ENCODE measurements at places on chromosomes 1 and 21. TPM values are rescaled to one million over a fixed set of nuclear protein-coding genes. Genes with fewer than 3 reads are reported as not detected.

GRCh38 chr1:96730574-96731298 lies 9.2 kb downstream of the PTBP2 start:
- peaks cover 24% of the 10 kb centered on the region for H3K36me3 ChIP-seq
- peaks cover 35% of the 10 kb centered on the region for H3K4me1 ChIP-seq
- no peak overlapping the region for H3K27ac ChIP-seq
- no peak for DNase-seq
- H3K4me3 ChIP-seq, result no peak overlapping the region

DNA sequence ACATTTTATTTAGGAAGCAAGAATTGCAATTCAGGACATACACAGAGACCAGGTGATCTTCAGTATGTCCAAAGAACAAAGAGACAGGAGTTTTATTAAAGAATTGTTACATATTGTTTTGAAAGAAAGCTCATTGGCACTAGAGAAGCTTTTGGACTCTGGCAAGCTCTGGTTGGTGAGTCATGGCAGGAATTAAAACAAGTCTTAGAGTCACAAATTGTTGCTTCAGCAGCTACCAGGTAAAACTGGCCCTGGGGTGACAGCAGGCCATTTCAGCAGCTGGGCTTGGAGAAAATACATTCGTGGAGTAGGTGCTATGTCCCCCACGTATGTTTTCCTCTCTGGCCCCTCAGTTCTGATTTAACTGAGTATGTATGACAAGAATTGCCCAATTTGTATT lies 58.8 kb downstream of the MAP3K21 start:
- peaks cover 15% of the 10 kb centered on the region for H3K36me3 ChIP-seq
- no peak overlapping the region for H3K27ac ChIP-seq
- no peak for DNase-seq
- no peaks in the 10 kb centered on the region for H3K4me1 ChIP-seq

DNA sequence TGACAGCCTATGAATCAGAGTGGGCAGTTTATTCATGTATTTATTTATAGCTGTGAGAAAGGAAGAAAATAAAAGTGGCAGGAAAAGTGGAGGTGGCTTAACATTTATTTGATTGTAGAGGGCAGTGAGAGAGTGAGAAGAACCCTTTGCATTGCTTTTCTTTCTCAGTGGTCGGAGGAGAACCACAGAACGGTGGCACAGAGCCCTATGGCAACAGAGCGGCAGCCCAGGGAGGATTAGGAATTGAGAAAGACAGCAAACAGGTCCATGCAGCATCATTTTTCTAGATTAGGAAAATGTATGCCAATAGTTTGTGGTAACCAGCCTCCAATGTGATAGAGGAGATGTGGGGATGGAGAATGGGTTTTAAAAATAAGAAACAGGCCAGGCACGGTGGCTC lies 53.1 kb downstream of the NMNAT2 start:
- H3K36me3 ChIP-seq, result no peaks in the 10 kb centered on the region
- no peaks in the 10 kb centered on the region for H3K4me1 ChIP-seq
- no peak overlapping the region for H3K27ac ChIP-seq
- DNase-seq, result no peak

GRCh38 chr1:205026181-205026580 lies 16.8 kb upstream of the CNTN2 start:
- DNase-seq, result no peak
- no peaks in the 10 kb centered on the region for H3K4me1 ChIP-seq
- H3K27ac ChIP-seq, result no peak overlapping the region
- H3K36me3 ChIP-seq, result no peaks in the 10 kb centered on the region
- H3K27me3 ChIP-seq, result peaks cover 22% of the 10 kb centered on the region

DNA sequence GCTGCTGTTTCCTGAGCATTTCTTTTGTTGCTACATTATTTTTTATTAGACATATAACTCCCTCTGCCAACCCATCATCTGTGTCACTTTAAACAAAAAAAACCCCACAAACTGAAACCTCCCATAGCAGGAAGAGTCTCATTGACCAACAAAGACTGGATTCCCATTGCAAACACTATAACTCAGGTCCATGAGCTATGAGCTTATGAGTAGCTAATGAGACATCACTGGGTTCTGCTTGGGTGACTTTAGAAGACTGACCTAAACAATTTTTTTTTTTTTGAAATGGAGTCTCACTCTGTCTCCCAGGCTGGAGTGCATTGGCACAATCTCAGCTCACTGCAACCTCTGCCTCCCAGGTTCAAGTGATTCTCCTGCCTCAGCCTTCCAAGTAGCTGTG lies 212.8 kb downstream of the LTN1 start:
- H3K4me1 ChIP-seq, result no peaks in the 10 kb centered on the region
- DNase-seq, result no peak
- no peaks in the 10 kb centered on the region for H3K27me3 ChIP-seq
- no peak overlapping the region for H3K4me3 ChIP-seq
- H3K36me3 ChIP-seq, result peaks cover 11% of the 10 kb centered on the region
- H3K27ac ChIP-seq, result no peak overlapping the region

DNA sequence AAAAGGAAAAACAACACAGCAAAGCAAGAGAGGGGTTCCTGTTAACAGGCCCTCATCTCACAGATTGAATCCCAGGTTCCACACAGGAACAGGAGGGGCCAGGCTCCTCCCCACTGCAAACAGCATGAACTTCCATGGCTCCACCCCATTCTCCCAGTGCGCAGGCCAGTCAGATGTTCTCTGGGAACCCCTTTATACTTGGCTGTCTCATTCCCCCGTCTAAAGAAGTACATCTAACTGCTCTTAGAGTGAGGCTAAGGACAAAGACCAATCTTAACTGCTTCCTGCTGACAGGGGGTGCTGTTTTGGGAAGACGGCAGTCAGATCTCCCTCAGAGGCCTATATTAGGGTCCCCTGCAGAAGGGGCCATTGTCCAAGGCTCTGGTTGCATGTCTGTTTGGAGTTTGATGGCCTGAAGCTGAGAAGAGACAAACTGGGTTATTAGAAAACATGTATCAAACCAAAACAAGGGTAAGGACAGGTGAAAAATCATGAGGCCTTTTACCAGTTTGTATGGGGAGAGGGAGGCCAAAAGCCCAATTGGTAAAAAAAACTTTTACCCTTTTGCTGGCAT lies 10.5 kb upstream of the NASP start:
- no peak overlapping the region for H3K4me3 ChIP-seq
- H3K27me3 ChIP-seq, result no peaks in the 10 kb centered on the region
- no peak for DNase-seq
- no peak overlapping the region for H3K27ac ChIP-seq
- H3K4me1 ChIP-seq, result no peaks in the 10 kb centered on the region
- H3K36me3 ChIP-seq, result no peaks in the 10 kb centered on the region

GRCh38 chr1:153578490-153578889 lies 12.8 kb upstream of the S100A2 start:
- peaks cover 11% of the 10 kb centered on the region for H3K4me1 ChIP-seq
- no peak overlapping the region for H3K27ac ChIP-seq
- H3K27me3 ChIP-seq, result peaks cover 26% of the 10 kb centered on the region
- H3K36me3 ChIP-seq, result no peaks in the 10 kb centered on the region
- DNase-seq, result no peak

GRCh38 chr1:209770636-209771415 lies 13.5 kb downstream of the C1orf74 start:
- peaks cover 39% of the 10 kb centered on the region for H3K36me3 ChIP-seq
- H3K4me3 ChIP-seq, result no peak overlapping the region
- H3K27me3 ChIP-seq, result no peaks in the 10 kb centered on the region
- peaks cover 35% of the 10 kb centered on the region for H3K4me1 ChIP-seq
- no peak for DNase-seq

DNA sequence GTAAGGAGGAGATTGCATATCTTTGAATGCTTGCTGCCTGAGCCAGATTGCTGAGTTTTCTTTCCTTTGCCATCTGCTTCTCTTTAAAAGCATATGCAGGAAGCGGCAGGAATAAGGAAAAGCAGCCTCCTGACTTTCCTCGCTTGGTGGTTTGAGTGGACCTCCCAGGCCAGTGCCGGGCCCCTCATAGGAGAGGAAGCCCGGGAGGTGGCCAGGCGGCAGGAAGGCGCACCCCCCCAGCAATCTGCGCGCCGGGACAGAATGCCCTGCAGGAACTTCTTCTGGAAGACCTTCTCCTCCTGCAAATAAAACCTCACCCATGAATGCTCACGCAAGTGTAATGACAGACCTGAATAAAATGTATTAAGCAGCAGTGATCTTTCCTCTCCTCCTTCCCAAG lies 1.5 kb downstream of the CORT start:
- DNase-seq, result no peak
- H3K36me3 ChIP-seq, result no peaks in the 10 kb centered on the region

GRCh38 chr1:93641527-93641926 lies 40.1 kb downstream of the BCAR3 start:
- peaks cover 15% of the 10 kb centered on the region for H3K4me1 ChIP-seq
- H3K27ac ChIP-seq, result no peak overlapping the region
- H3K27me3 ChIP-seq, result no peaks in the 10 kb centered on the region
- no peaks in the 10 kb centered on the region for H3K36me3 ChIP-seq

GRCh38 chr21:25326181-25326580 lies 281.1 kb downstream of the MRPL39 start:
- H3K27ac ChIP-seq, result no peak overlapping the region
- H3K36me3 ChIP-seq, result no peaks in the 10 kb centered on the region
- H3K27me3 ChIP-seq, result no peaks in the 10 kb centered on the region
- H3K4me3 ChIP-seq, result no peak overlapping the region

DNA sequence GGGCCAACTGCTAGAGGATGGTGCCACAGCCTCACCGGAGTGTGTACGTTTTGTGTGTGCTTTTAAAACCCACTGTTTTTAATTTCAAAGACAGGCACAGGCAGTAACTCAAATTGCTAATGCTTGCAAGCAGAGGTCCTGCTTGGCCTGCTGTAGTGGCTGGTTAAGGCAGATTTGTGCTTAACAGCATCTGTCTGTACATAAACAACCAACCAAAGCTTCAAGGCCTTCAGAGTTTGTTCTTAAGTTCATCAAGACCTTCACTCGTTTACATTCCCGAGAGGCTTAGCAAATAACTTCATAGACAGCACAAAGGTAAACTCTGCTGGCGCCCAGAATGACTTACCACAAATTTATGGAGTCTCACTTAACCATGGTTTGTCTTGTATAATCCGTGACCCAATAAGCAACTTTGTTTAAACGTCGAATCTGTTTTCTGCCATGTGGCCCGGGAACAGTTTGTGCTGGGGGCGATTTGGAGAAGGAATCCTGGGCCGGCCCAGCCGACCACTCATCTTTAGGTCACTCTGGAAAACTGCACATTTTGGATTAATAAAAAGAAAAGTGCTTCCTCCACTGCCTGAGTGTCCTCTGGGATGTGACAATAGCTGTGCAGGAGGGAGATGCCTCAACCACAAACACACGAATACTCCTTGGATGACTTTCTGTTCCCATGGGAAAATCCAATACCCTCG lies 58.1 kb downstream of the CAPZB start:
- no peak overlapping the region for H3K27ac ChIP-seq
- no peak overlapping the region for H3K4me3 ChIP-seq
- no peak for DNase-seq
- H3K4me1 ChIP-seq, result peaks cover 84% of the 10 kb centered on the region
- no peaks in the 10 kb centered on the region for H3K36me3 ChIP-seq

DNA sequence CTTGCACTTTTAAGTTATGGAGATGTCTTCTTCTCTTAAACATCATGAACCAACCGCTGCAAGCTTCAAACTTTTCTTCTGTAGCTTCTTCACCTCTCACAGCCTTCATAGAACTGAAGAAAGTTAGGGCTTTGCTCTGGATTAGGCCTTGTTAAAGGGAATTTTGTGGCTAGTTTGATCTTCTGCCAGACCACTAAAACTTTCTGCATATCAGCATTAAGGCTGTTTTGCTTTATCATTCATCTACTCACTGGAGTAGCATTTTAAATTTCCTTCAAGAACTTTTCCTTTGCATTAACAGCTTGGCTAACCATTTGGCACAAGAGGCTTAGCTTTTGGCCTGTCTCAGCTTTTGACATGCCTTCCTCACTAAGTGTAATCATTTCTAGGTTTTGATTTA lies 43.0 kb upstream of the RGL1 start:
- H3K4me3 ChIP-seq, result no peak overlapping the region
- no peak overlapping the region for H3K27ac ChIP-seq
- H3K36me3 ChIP-seq, result peaks cover 13% of the 10 kb centered on the region
- no peak for DNase-seq
- H3K4me1 ChIP-seq, result no peaks in the 10 kb centered on the region
- no peaks in the 10 kb centered on the region for H3K27me3 ChIP-seq

DNA sequence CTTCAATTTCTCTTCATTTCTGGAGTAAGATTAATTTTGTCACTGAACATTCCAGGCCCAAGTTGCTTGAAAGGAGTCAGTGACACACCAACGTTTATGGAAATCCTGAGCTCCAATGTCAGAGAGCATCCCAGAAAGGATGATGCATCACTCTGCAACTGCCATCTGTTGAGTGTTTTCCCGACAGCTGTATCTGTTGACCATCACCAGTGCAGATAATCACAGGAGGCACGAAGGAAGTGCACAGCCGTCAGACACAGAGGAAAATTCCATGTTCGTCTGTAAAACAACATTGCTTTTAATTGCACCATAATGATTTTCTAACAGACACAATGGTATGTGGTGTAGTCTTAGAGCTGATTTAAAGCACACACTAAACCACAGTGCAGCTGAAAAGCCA lies 376.7 kb upstream of the ADGRL2 start:
- H3K4me1 ChIP-seq, result no peaks in the 10 kb centered on the region
- H3K36me3 ChIP-seq, result no peaks in the 10 kb centered on the region
- no peaks in the 10 kb centered on the region for H3K27me3 ChIP-seq
- H3K4me3 ChIP-seq, result no peak overlapping the region
- no peak for DNase-seq

DNA sequence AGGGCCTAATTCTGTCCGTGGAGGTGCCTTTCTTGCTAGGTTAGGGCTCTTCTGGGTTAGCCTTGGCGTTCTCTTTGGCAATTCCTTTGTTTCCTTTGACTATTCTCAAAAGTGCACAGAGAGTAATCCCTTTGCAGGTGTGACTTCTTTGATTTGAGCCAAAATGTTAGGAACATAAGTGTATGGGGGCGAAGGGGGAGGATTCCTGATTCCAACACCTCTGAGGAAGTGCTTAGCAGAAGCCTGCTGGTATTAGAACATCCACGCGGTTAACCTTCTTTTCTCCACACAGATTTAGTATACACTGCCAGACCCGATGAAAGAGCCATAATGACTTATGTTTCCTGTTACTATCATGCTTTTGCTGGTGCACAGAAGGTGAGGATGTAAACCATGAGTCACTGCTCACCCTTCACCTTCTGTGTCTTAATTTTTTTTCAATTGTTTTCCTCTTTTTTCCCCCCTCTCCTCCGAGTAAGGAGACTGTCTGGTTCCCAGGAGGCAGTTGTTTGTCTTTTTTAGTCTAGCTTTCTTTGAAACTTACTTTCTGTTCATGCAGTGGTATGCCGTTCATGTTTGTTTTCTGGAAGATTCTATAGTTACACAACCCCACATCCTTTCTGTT lies 48.0 kb downstream of the ACTN2 start:
- peaks cover 22% of the 10 kb centered on the region for H3K27me3 ChIP-seq
- H3K36me3 ChIP-seq, result no peaks in the 10 kb centered on the region
- H3K4me3 ChIP-seq, result no peak overlapping the region
- no peak for DNase-seq

Gene AADACL3
- not detected for polyA plus RNA-seq

Gene POLR3C
- 114 TPM for polyA plus RNA-seq

Gene SPRR2B
- not detected for polyA plus RNA-seq

Gene HNRNPCL2
- not detected for polyA plus RNA-seq

Gene TTLL7
- not detected for polyA plus RNA-seq

Gene CACNA1S
- polyA plus RNA-seq, result not detected

Gene UROD
- 77.7 TPM for polyA plus RNA-seq

Gene ANXA9
- polyA plus RNA-seq, result not detected

Gene CFAP107
- polyA plus RNA-seq, result not detected

All from naive B cell (primary cell).